NCI-H1048 (cell line): ENCODE measurements at places on chromosomes 3 and 15.

- no peak for DNase-seq
Observed at GRCh38 chr15:85905751-85906450, 111.2 kb upstream of the KLHL25 start.

- no peak for DNase-seq
Observed at GRCh38 chr3:76551739-76552138, 488.2 kb upstream of the ROBO2 start.

DNA sequence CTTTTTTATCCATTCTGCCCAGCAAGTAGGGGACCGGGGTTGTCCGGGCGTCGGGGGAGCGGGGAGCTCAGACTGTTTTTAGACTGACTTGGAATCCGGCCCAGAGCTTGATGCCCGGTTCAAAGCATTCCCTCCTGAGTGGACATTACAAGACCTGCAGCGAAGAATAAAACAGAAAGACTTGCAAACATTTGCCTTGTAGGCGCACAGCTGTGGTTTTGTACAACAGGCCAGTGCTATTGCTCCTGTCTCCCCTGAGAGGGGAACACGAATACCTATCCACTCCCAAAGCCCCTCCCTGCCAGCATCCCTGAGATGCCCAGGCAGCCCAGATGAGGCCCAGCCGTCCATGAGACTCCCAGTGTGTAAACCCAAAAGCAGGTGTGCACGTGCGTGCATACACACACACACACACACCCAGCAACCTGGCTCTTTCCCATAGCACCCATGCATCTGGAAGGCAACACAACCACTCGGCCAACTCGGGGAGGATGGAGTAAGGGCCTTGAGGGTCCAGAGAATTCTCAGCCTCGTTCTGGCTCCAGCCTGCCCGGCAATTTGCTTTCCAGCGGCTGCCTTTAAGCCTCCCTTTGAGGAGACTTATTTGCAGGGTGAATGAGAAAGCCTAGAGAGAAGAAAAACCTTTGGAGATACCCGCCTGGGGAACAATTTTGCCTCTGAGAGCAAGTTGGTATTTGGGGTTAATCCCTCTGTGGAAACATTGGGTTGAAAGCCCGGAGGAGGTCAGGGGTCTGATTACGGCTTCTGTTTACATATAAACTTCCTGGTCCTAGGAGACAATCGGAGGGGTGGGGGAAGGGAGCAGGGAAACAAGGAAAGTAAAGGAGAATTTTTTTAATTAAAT, 161.0 kb upstream of the HES1 start:
- no peak for DNase-seq

GRCh38 chr15:55683376-55683775, 59.6 kb downstream of the PRTG start:
- DNase-seq: no peak

- no peak for DNase-seq
Observed at GRCh38 chr3:192433704-192434103, 293.6 kb downstream of the FGF12 start.

GRCh38 chr3:192009903-192010302, 548.9 kb downstream of the PYDC2 start:
- DNase-seq: no peak

DNA sequence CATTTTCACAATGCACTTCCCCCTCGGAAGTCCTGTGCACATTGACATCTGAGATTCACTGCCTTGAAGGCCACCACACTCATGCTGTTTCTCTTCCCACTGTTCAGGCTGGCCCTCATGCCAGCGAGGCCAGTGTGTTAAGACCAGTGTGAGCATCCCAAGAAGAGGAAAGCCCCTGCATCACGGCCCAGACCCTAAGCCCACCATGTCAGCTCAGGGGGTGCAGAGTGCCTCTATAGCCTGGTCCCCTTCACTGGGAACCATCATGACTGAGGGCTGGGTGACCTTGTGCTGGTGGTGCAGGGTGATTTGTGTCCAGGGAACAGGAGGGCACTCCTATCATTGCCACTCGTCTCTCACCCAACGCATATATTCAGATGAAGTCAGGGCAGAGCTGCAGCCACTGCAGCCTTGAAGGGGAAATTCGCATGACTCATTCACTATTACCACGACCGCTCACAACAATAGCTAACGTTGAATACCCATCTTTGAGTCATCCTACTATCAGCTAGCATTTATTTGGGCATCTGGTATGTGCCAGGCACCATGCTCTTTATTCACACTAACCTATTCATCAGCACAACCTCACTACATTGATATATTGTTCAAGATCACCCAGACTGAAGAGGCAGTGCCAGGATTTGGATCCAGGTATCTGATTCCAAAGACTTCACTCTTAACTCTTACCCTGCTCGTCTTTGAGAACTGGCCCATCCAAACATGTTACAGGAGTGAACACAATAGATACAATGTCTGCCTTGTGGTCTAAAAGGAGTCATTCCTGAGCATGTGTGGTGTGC, 58.8 kb upstream of the SLC6A11 start:
- no peak for DNase-seq

DNA sequence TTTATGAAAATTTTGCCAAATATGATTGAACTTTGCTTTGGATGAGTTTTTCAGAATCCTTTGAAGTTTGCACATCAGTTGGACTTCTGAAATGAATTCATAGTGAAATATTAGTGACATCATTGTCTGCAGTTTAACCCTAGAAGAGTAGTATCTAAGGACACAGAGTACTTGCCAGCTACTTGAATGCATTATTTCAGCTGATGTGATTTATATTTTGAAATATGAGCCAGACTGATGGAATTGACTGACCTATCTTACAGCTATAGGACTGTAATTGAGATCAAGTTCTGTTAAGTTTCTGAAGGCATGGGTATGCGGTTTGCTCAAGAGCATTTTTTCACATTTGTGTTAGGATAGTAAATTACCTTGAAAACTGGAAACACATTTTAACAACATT, 51.2 kb downstream of the LYSMD4 start:
- DNase-seq: no peak

DNA sequence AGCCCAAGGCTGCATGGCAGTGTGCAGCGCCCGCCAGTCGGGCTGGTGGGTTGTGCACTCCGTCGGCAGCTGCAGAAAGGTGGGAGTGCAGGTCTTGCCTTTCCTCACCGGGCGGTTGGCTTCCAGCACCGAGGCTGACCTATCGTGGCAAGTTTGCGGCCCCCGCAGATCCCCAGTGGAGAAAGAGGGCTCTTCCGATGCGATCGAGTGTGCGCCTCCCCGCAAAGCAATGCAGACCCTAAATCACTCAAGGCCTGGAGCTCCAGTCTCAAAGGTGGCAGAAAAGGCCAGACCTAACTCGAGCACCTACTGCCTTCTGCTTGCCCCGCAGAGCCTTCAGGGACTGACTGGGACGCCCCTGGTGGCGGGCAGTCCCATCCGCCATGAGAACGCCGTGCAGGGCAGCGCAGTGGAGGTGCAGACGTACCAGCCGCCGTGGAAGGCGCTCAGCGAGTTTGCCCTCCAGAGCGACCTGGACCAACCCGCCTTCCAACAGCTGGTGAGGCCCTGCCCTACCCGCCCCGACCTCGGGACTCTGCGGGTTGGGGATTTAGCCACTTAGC, 4.3 kb downstream of the ISL2 start:
- no peak for DNase-seq

DNA sequence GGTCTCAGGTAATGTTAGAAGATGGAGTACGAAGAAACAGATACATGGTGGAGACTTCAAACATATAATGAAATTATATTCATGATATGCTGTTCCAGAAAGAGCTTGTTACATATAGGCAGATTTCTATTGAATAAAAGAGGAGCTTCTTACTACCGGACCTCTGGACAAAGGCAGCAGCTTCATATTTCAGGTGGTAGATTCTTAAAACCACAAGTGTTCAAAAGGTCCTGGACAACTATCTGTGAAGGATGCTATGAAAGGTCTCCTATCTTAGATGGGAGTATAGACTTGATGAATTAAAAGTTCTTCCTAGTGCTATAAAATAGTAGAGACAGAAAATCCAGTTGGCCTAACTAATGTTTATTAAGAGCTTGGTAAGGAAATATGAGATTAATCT, 43.2 kb downstream of the MYLK start:
- DNase-seq: no peak

- DNase-seq: no peak
Observed at GRCh38 chr3:9976721-9977709, 9.6 kb downstream of the EMC3 start.

- no peak for DNase-seq
Observed at GRCh38 chr15:100705841-100706240, 103.5 kb downstream of the ASB7 start.

DNA sequence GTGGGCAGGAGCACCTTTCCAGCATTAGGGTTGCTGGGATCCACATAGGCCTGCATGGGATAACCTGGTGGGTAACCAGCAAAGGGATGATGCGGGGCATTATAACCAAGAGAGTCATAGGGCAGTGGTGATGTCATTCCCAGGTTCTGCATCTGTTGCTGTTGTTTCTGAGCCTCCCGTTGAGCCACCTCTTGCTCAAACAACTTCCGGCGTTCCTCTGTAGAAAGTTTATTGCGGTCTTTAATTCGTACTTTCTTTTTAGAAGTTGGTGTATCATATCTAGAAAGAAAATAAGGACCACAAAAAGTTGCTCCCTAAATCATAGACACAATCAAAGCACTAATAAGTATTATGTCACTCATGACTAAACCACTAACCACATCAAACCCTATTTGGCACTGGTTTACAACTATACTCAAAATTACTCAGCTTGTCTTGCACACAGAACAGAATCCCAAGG, 77.8 kb downstream of the NBEAL2 start:
- DNase-seq: no peak

- DNase-seq: no peak
Observed at GRCh38 chr3:184325715-184326369, 11.4 kb downstream of the EIF4G1 start.

GRCh38 chr15:32951736-32952464, 234.1 kb downstream of the GREM1 start:
- no peak for DNase-seq

DNA sequence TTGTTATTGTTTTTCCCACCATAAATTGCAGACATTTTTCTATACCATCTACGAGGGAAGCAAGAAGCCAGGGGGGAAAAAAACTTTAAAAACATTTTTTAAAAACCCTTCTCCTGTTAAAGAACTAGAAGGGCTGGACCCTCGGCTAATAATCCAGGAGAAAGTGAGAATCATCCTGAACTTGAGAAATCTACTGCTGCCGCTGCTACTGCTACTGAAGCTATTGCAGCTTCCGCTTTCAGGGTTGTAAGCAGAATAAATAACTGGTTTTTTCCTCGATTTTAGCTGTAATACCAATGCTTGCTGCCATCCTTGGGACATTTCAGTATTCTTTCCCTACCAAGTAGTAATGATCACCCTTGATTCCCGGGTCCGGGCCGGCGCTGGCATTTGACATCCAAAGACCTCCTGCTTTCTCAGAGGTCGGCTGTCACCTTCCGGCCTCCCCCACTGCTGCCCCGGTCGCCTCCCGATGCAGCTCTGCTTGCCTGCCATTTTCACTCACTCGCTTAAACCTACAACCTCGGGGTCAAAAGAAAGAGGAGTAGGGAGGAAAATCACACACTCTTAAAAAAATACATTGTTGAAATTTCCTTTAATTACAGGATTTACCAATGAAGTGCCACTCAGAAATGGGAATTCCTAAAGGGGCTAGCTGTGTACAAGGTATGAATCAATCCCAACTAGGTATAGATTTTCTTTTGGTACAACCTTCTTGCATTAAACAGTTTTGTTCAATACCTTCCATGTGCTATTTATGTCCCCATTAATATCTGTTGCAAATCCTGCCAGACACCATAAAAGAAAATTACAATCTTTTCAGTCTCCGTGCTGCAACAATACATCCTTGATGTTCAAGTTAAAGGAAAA, 674 bp upstream of the MECOM start:
- DNase-seq: no peak

DNA sequence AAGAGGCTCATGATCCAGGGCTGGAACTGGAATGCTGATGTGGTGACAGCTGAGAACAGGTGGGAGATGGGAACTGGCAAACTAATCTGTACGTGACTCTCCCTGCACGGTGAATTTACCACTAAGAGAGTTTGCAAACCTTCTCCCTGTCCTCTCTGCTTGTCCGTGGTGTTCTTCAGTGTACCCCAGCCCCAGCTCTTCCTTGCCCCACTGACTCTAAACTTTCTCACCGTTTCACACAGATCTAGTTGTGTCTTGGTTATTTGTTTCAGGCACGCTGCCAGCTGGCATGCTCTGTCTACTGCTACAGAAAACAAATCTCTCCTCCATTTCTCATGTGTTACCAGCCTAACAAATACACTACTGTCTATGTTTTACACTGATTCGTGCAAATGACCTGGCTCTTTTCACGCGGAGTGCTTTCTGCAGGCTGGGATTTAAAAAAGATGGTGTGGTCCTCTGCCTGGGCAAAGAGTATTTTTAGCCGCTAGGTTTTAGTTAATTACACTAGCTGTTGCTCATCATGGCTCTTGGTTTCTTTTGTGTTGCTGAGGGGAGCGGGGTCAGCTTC, 192.7 kb upstream of the LRIG1 start:
- peak; percentile 28 for DNase-seq

GRCh38 chr3:29892976-29893554, 612.2 kb downstream of the RBMS3 start:
- no peak for DNase-seq

DNA sequence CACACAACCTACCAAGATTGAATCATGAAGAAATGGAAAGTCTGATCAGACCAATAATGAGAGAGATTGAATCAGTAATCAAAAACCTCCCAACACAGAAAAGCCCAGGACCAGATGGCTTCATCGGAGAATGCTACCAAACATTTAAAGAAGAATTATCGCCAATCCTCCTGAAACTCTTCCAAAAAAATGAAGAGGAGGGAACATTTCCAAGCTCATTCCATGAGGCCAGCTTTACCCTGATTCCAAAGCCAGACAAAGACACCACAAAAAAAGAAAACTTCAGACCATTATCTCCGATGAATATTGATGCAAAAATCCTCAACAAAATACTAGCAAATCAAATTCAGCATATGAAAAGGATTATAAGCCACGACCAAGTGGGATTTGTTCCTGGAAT, 94.1 kb downstream of the SENP2 start:
- no peak for DNase-seq

- DNase-seq: no peak
Observed at GRCh38 chr3:152586974-152587373, 248.0 kb upstream of the P2RY1 start.

GRCh38 chr15:88604381-88605188, 16.6 kb upstream of the AEN start:
- no peak for DNase-seq

- DNase-seq: no peak
Observed at GRCh38 chr3:16739541-16740105, 134.4 kb upstream of the DAZL start.

GRCh38 chr3:143629726-143630125, 218.5 kb downstream of the SLC9A9 start:
- no peak for DNase-seq

- DNase-seq: no peak
Observed at GRCh38 chr3:189267981-189268613, 96.3 kb downstream of the TPRG1 start.

DNA sequence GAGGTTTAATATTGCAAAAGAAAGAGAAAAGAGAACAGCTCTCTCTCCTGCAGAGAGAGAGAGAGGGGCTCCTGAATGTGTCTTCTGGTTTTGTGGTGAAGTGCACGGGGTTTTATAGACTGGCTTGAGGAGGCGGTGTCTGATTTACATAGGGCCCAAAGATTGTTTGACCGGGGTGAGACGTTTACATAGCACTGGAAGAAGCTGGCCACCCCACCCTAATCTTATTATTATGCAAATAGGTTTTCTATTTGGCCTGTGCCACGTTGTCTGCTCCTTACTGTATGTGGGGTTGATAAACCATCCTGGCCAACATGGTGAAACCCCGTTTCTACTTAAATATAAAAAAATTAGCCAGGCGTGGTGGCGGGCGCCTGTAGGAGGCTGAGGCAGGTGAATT, 268.6 kb downstream of the SV2B start:
- DNase-seq: no peak

GRCh38 chr3:16089521-16089920, 85.0 kb upstream of the GALNT15 start:
- no peak for DNase-seq

GRCh38 chr3:52857864-52858263, 23.0 kb upstream of the MUSTN1 start:
- DNase-seq: no peak
